ENCODE measurements at places on chromosomes 4 and X. TPM values are rescaled to one million over a fixed set of nuclear protein-coding genes. Genes with fewer than 3 reads are reported as not detected.

The TEC gene
- 1.8 TPM for total RNA-seq

DNA sequence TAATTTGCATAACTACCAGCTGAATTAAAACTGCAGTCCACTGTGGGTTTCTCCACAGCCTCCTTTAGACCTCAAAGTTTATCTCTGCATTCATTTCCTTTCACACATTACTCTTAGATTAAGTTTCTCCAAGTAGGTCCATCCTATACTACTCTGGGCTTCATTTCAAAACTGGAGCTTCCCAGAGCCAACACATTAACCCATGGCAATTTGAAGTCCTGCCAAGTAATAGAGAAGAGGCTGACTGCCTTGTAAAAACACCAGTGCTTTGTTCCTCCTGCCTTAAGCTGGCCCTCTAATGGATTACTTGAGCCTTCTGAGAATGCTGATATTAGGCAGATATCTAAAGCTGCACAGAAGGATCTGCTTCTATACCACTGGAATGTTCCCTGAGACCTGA is 997.2 kb upstream of the SLIT2 start:
- no peaks in the 10 kb centered on the region for H3K4me1 ChIP-seq
- DNase-seq, result no peak
- H3K27ac ChIP-seq, result no peak overlapping the region
- H3K27me3 ChIP-seq, result no peaks in the 10 kb centered on the region

DNA sequence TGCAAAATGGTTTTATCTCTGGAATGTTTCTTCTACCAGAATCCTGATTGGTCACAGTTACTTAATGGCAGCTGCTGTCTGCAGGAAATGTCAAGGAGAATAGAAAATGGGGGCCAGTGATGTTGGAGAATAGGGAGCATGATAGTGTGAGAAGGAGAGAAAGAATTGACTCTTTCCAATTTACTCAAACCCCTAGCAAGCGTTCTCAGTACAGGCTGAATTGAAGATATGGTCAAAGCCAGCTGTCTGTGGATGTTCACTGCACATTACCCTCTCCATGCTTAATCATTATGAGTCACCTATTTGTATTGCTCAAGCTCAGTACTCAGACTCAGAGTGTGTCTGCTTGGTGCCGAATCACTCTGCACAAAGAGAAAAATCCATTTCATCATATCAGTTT is 57.8 kb upstream of the FAM47B start:
- H3K27me3 ChIP-seq, result no peaks in the 10 kb centered on the region
- H3K27ac ChIP-seq, result no peak overlapping the region
- H3K4me3 ChIP-seq, result no peak overlapping the region

GRCh38 chr4:162770761-162771490 is 395.8 kb downstream of the NAF1 start:
- peaks cover 7% of the 10 kb centered on the region for H3K27me3 ChIP-seq
- no peaks in the 10 kb centered on the region for H3K36me3 ChIP-seq
- H3K4me1 ChIP-seq, result no peaks in the 10 kb centered on the region
- DNase-seq, result no peak

Measured in type B pancreatic cell (in vitro differentiated cells).